ENCODE measurements at places on chromosomes 4 and X. TPM values are rescaled to one million over a fixed set of nuclear protein-coding genes. Genes with fewer than 3 reads are reported as not detected.

RASSF6 gene
- not detected for total RNA-seq

PLAC1 gene
- total RNA-seq: 0.20 TPM

RIPPLY1 gene
- total RNA-seq: not detected

NAT8L gene
- total RNA-seq: 0.07 TPM

IL13RA2 gene
- 0.32 TPM for total RNA-seq

ADAMTS3 gene
- total RNA-seq: 5.2 TPM
